A549 treated with GW870086 at 1 μM for 4 hours (cell line): ENCODE measurements at places on chromosomes 7 and 10. TPM values are rescaled to one million over a fixed set of nuclear protein-coding genes. Genes with fewer than 3 reads are reported as not detected.

Gene TMEM213
- not detected in 5 replicates for total RNA-seq

Gene PPA1
- total RNA-seq = 223 to 246 TPM (median 227 TPM) in 5 replicates

Gene COL13A1
- 0.23 to 0.65 TPM (median 0.36 TPM) in 3 of 5 replicates, not detected in the others for total RNA-seq

Gene TEX47
- not detected in 5 replicates for total RNA-seq

Gene GARIN1A
- 0.25 to 0.73 TPM (median 0.53 TPM) in 5 replicates for total RNA-seq

Gene PKD1L1
- 0.03 to 0.24 TPM (median 0.05 TPM) in 5 replicates for total RNA-seq

Gene ATG9B
- total RNA-seq = 0.31 to 1.3 TPM (median 0.58 TPM) in 5 replicates

Gene ZNF467
- total RNA-seq = 0.91 to 1.2 TPM (median 1.0 TPM) in 5 replicates

Gene MKI67
- 50.5 to 71.5 TPM (median 60.1 TPM) in 5 replicates for total RNA-seq

Gene SPACDR
- 0.65 to 1.3 TPM (median 0.70 TPM) in 5 replicates for total RNA-seq

Gene RNF133
- total RNA-seq = not detected in 5 replicates

Gene GATA3
- 3.2 to 4.3 TPM (median 3.9 TPM) in 5 replicates for total RNA-seq

Gene HYAL4
- total RNA-seq = 0.07 TPM in 1 of 5 replicates, not detected in the others

Gene CC2D2B
- total RNA-seq = 0.10 TPM in 1 of 5 replicates, not detected in the others

Gene CALD1
- 82.0 to 138 TPM (median 121 TPM) in 5 replicates for total RNA-seq

Gene ZNF853
- total RNA-seq = 1.7 to 2.9 TPM (median 2.5 TPM) in 5 replicates

Gene VWDE
- total RNA-seq = 0.31 to 0.76 TPM (median 0.57 TPM) in 5 replicates

Gene CCDC7
- total RNA-seq = 0.45 to 1.0 TPM (median 0.75 TPM) in 5 replicates

Gene ZFYVE27
- total RNA-seq = 19.6 to 26.0 TPM (median 24.9 TPM) in 5 replicates

Gene MKX
- not detected in 5 replicates for total RNA-seq

Gene ZEB1
- total RNA-seq = 5.0 to 9.4 TPM (median 8.0 TPM) in 5 replicates

Gene DDC
- total RNA-seq = 0.63 to 2.3 TPM (median 1.1 TPM) in 5 replicates

Gene SLC29A4
- 8.9 to 17.5 TPM (median 13.5 TPM) in 5 replicates for total RNA-seq

Gene BHLHA15
- total RNA-seq = 0.33 to 0.94 TPM (median 0.54 TPM) in 5 replicates

Gene EBF3
- 0.10 to 0.27 TPM (median 0.18 TPM) in 5 replicates for total RNA-seq

Gene MEST
- 33.2 to 42.9 TPM (median 40.0 TPM) in 5 replicates for total RNA-seq

Gene MET
- total RNA-seq = 61.4 to 87.3 TPM (median 81.1 TPM) in 5 replicates
